ENCODE measurements at places on chromosomes 7 and 10. TPM values are rescaled to one million over a fixed set of nuclear protein-coding genes. Genes with fewer than 3 reads are reported as not detected.

Gene ZNF775
- 4.5 TPM for total RNA-seq

Gene ADIRF
- not detected for total RNA-seq

Gene MSS51
- total RNA-seq: 0.95 TPM

Gene CYP2C19
- not detected for total RNA-seq

Gene KDM7A
- 6.3 TPM for total RNA-seq

Gene NRCAM
- total RNA-seq: 0.69 TPM

Gene PLCE1
- total RNA-seq: 0.03 TPM

Gene CDC14C
- not detected for total RNA-seq

Gene SPDYE1
- not detected for total RNA-seq

Gene SPDYE8
- total RNA-seq: not detected

Gene CPN1
- not detected for total RNA-seq

Gene CCDC7
- total RNA-seq: 8.8 TPM

Gene CAMK2B
- 1.6 TPM for total RNA-seq

Gene DLX6
- not detected for total RNA-seq

Gene PDIA4
- total RNA-seq: 134 TPM

Gene CPXM2
- not detected for total RNA-seq

Gene ACBD7
- total RNA-seq: 0.79 TPM

Gene SPDYE9
- not detected for total RNA-seq

Gene ADRA2A
- 0.10 TPM for total RNA-seq

Gene PRSS37
- not detected for total RNA-seq

Gene FMC1
- 8.7 TPM for total RNA-seq

Gene SLC13A4
- total RNA-seq: not detected

Gene NUTM2E
- total RNA-seq: 0.08 TPM

Gene RBM20
- not detected for total RNA-seq

Gene DRGX
- not detected for total RNA-seq

Gene RADIL
- total RNA-seq: 0.32 TPM

Gene ZNF277
- total RNA-seq: 13.9 TPM

Gene FGF8
- total RNA-seq: not detected

Gene BLNK
- 0.95 TPM for total RNA-seq

Gene AOAH
- 9.6 TPM for total RNA-seq

Gene C1QL3
- total RNA-seq: not detected

Gene HPSE2
- not detected for total RNA-seq

Gene GRID2IP
- total RNA-seq: not detected

Gene TMEM229A
- not detected for total RNA-seq

Gene HMX2
- total RNA-seq: not detected

Gene ACSM6
- total RNA-seq: not detected

Gene PRSS1
- 11.7 TPM for total RNA-seq

Gene CPA5
- not detected for total RNA-seq

Gene FHIP2A
- 13.6 TPM for total RNA-seq

Gene ACSL5
- total RNA-seq: 35.8 TPM

Gene ERLIN1
- total RNA-seq: 20.3 TPM

Gene TMEM176A
- 0.24 TPM for total RNA-seq

Gene PDE6C
- not detected for total RNA-seq

Gene SMURF1
- 18.1 TPM for total RNA-seq

Measured in activated T-cell treated with anti-CD3 and anti-CD28 coated beads, Interleukin-2, amount 50 U/mL, for 4 hours (primary cell).